Anterior cingulate cortex (tissue), 58 donors: ENCODE measurements at places on chromosomes 5 and 9.

DNA sequence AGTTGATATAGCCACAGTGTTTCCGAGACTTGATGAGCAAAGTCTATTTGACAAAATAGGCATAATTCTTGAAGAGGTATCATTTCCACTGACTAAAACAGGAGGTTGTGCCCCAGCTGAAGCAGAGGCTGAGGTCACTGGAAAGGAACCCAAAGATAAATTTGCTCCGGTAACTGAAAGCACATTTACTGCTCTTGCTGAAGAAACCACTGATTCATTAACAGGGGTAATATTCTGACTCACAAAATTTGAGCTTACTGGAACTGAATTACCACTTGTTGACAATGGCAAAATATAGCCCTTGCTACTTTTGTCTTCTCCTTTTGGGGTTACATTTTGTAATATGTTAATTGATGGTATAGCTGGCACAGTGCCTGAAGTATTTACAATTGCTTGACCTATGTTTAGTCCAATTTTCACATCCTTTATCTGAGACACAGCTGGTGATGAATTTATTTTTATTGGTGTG, 30.2 kb downstream of the MLANA start:
- DNase-seq, result no peak

DNA sequence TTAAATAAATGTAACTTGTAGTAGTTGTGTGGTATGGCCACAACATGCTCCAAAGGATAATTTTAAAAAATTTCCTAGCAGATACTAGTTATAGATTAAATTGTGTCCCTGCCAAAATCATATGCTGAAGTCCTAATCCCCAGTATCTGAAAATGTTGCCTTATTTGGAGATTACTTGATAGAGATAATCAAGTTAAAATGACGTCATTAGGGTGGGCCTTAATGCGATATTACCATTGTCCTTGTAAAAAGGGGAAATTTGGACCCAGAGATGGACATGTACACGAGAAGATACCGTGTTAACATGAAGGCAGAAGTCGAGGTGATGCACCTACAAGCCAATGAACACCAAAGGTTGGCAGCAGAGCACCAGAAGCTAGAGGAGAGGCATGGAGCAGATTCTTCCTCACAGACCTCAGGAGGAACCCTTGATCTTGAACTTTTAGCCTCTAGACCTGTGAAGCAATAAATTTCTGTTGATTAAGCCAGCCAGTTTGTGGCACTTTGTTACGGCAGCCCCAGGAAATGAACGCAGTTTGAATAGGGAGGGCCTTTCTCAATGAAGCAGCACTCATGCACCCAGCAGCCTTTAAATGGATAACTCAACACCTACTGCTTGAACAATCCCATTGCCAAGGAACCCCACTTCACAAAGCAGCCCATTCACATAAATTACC, 148.9 kb downstream of the ARHGAP26 start:
- DNase-seq, result no peak

DNA sequence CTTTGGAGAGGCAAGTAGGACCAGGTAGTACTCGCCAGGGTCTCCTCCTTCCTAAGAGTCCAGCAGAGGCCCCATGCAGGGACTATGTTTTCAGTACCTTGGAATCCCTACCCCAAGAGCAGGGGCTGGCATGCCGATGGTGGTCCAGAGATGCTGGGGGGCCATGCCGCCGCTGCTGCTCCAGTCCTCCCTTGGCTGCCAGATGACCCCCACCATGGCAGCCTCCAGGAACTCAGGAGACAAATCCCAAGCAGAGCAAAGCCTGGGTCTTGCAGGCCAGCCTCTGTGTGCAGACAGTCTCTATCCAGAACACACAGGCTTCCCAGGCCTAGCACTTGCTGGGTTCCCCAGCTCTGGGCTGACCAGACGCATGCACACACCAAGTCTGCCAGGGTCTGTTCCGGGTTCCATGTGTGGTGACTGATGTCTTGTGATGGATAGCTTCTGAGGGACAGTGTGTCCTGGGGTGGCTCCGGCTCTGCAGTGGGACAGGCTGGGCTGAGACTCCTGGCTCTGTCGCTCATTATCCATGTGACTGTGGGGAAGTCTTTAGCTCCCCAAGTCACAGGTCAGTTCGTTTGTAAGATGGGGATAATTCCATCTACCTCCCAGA, 127.3 kb downstream of the CRB2 start:
- DNase-seq, result no peak

DNA sequence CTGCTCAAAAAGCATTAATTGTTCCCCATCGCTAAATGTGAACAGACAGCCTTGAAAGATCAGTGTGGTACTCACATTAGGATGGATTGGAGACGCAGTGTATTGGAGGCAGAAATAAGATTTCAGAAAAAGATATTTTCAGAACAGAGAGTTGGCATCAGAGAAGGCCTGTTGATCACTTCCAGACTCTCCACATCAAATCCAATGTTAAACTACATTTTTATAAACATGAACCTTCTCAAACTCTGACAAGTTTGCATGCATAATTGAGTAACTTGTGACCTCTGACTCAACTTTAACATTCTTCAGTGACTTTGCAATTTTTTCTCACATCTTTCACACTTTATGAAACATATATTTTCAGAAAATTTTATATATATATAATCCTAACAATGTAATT, 919.6 kb upstream of the SEMA6A start:
- no peak for DNase-seq

- no peak for DNase-seq
Measured at GRCh38 chr9:96719921-96720320, 58.0 kb downstream of the ZNF510 start.

DNA sequence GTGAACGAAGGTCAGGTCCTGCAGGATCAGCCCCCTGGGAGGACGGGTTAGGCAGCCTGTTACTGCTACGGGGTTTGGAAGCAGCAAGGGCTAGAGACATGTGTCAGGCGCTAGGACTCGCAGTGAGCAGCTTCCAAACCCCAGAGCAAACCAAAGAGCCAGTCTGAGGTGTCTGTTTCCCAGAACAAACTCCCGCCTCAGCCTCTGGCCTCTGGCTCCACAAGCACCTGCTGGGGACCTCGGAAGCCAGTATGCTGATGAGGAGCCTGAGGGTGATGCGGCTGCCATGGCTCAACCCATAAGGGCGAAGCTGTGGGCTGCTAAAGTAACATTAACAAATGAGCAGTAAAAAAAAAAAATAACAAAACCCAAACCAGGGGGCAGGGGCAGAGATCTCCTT, 35.0 kb downstream of the PRRT1B start:
- no peak for DNase-seq

GRCh38 chr5:94433397-94434163, 184.8 kb downstream of the KIAA0825 start:
- no peak for DNase-seq

DNA sequence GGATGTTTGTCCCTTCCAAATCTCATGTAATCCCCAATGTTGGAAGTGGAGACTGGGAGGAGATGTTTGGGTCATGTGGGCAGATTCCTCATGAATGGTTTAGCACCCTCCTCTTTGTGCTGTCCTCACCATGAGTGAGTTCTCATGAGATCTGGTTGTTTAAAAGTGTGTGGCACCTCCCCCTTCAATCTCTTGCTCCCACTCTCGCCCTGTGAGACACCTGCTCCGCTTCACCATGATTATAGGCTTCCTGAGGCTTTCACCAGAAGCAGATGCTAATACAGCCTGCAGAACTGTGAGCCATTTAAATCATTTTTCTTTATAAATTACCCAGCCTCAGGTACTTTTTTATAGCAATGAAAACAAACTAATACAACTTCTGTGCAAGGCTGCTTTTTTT, 127.3 kb upstream of the CCDC152 start:
- no peak for DNase-seq

GRCh38 chr5:140202078-140202477, 27.1 kb downstream of the CYSTM1 start:
- no peak for DNase-seq

DNA sequence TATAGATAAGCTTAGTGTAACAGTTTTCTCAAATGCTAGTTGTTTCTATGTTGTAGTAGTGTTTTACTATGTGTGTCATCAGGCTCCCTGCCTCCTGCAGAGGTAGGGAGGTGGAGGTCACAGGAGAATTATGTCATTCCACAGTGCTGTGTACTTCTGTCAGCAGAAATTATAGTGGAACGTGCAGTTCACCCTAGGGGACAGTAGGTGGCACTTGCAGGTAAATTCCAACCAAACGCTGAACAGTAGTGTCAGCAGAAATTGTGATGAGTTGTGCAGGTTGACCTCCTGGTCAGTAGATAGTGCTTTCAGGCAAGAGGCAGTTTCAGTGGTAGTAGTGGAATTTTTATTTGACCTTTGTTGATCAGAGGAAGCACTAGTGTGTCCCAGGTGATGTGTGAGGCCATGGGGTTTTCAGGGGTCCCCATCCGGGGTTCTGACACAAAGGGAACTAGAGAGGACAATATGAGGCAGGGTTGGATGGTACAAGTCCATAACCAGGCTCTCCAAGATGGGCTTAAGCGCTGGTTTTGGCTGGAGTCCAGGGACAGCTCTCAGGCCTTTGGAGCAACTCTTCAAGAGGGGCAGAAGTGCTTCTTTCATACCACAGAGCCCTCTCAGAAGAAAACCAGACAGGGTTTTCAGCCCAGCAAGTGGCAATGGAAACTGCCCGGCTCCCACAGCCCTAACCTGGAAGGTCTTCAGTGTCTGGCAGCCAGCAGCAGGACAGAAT, 402.9 kb downstream of the CYLC2 start:
- peak; percentile 19 for DNase-seq

GRCh38 chr5:39211773-39212172, 7.6 kb downstream of the FYB1 start:
- DNase-seq, result no peak

GRCh38 chr9:87567001-87567400, 69.3 kb downstream of the DAPK1 start:
- no peak for DNase-seq

- DNase-seq, result no peak
Measured at GRCh38 chr5:96673127-96673526, 11.0 kb downstream of the CAST start.

- DNase-seq, result no peak
Measured at GRCh38 chr5:20972419-20972925, 984.5 kb upstream of the CDH18 start.

GRCh38 chr5:142439207-142439860, 114.5 kb upstream of the SPRY4 start:
- DNase-seq, result no peak

DNA sequence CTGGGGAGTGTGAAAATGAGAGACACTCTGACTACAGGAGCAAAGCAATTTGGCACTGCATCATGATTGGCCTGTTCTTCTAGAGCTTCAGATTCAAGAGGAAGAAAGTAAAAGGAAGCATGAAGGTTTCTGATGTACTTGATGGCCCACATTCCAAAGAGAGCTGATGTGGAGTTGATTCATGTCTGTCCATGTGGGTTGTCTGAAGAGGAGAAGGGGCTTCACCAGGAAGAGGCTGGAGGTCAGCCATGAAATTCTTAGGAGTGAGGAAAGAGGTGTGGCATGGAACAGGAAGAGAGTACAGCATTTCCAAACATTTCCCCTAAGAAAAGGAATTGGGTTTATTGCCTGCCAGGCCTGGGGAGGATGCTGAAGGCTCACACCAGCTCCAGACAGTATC, 70.7 kb downstream of the PTCD2 start:
- DNase-seq, result no peak

GRCh38 chr5:135135530-135136226, 101.7 kb upstream of the PITX1 start:
- no peak for DNase-seq

GRCh38 chr9:110886832-110887231, 151.4 kb downstream of the LPAR1 start:
- DNase-seq, result no peak

DNA sequence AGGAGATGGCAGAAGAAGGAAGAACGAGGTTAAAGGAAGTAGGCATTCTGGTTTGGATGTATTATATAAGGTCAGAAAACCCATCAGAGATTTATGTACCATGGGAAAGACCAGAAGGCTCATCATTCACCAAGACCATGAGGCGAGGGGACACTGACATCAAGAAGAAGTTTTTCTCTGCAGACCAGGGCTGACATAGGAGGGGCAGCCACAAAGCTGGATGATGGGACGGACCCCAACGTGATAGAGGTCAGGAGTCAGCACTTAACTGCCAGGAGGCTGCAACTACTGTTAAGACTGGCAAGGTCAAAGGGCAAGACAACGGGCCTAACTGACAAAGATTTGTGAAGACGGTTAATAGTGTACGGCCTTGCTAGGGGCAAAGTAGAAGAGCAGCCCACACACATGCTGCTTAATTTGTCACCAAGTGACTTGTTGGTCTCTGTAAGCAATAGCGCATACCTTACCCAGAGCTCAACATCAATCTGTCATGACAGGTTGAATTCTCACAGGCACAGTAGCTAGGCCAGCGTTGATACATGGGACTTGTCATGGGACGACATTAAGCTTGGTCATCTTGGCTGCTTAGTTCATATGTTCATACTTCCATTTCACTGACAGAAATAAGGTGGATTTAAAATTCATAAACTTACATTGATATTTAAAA, 579.7 kb upstream of the CDH10 start:
- DNase-seq, result no peak

DNA sequence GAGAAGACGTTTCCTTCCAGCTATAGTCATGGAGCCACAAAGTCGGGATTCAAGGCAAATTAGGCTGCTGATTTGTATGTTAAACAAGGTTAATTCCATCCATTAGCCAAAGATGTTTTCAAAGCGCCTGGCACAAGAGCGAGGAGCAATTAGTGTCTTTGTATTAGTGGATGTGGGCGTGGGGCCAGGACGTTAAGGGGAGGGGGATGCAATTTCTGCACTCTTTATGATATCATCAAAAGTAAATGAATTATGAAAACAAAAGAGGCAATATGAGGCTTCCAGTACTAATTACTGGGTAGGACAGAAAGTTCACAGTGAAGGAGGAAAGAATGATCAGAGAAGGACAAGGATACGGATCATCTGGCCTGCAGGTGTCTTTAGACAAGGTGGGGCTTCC, 230.9 kb upstream of the MSX2 start:
- no peak for DNase-seq

GRCh38 chr5:172076761-172077244, 70.4 kb upstream of the FBXW11 start:
- no peak for DNase-seq

GRCh38 chr5:119389288-119390030, 33.6 kb downstream of the TNFAIP8 start:
- no peak for DNase-seq

- DNase-seq, result no peak
Measured at GRCh38 chr5:51544031-51544785, 161.0 kb downstream of the ISL1 start.

GRCh38 chr5:74648835-74649293, 8.3 kb upstream of the ENC1 start:
- no peak for DNase-seq

DNA sequence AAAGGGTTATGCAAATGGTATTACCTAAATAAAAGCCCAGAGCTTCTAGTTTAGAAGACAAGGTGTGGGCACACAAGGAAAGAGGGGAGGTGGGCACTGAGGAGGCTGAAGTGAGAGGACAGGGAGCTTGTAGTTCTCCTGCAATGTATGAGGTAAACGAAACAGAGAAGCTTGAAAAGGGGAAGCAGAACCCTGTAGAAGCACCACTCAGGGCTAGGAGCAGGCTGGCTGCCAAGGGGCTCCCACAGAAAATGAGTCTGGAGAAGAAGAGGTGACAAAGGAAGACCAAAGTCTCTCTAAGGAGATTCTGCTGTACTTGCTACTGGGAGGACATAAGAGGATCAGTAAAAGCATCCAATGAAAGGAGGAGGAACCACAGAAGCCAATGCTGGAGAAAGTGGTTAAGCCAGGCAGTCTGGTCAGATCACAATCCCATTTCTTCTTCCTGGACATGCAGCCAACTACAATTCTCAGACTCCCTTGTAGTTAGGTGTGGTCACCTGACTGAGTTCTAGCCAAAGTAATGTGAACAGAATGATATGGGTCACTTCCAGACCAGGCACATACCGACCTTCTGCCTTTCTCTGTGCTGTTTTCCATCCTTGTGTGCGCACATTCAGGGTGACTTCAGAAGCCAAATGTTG, 174.5 kb upstream of the MAP3K1 start:
- DNase-seq, result no peak
